Activated naive CD8-positive, alpha-beta T cell treated with anti-CD3 and anti-CD28 coated beads, Interleukin-2, amount 10 ng/mL, durations not matched to agents 7 days and 5 days (primary cell): ENCODE measurements at places on chromosomes 1 and 21.

DNA sequence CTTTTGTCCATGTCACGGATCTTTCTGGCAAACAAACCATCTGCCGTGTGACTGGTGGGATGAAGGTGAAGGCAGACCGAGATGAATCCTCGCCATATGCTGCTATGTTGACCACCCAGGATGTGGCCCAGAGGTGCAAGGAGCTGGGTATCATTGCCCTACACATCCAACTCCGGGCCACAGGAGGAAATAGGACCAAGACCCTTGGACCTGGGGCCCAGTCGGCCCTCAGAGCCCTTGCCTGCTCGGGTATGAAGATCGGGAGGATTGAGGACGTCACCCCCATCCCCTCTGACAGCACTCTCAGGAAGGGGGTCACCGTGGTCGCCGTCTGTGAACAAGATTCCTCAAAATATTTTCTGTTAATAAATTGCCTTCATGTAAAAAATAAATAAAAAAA, 35.9 kb upstream of the NBL1 start:
- DNase-seq, result no peak

GRCh38 chr1:117077267-117077666, 17.1 kb downstream of the TTF2 start:
- DNase-seq, result no peak

- peak; percentile 79 for DNase-seq
Measured at GRCh38 chr1:226110249-226111097, 48.0 kb downstream of the H3-3A start.

- DNase-seq, result no peak
Measured at GRCh38 chr21:35386491-35387079, 337.5 kb upstream of the RUNX1 start.

GRCh38 chr1:240093120-240093961, 1.7 kb downstream of the FMN2 start:
- DNase-seq, result peak; percentile 25

DNA sequence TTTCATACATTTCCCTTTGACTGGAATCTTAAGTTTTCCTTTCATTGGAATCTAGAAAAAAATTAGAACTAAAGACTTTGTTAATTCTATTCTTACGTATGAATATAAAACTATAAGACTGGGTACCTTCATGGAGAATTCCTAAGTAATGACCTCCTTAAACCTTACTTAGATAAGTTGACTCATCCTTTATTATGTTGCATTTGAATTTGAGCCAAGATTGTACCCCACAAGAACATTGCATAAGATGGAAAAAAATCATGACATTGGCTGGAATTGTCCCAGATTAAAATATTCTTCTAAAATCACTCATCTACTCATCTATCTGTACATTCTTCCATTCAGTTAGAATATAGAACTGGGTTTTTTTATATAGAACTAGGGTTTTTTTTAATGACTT, 137.4 kb downstream of the C1orf21 start:
- DNase-seq, result no peak

DNA sequence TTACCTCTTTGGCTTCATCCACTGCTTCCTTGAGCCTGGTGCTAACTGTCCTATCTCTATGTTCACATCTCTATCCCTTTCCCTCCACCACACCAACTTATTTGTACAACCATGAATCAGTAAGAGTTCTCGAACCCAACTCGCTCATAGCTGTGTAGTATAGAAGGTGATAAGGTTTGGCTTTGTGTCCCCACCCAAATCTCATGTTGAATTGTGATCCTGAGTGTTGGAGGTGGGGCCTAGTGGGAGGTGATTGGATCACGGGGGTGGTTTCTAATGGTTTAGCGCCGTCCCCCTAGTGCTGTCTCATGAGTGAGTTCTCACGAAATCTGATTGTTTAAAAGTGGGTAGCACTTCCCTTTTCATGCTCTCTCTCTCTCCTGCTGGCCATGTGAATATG, 235.6 kb upstream of the FMN2 start:
- no peak for DNase-seq

- DNase-seq, result no peak
Measured at GRCh38 chr1:115665319-115666096, 23.7 kb downstream of the VANGL1 start.

DNA sequence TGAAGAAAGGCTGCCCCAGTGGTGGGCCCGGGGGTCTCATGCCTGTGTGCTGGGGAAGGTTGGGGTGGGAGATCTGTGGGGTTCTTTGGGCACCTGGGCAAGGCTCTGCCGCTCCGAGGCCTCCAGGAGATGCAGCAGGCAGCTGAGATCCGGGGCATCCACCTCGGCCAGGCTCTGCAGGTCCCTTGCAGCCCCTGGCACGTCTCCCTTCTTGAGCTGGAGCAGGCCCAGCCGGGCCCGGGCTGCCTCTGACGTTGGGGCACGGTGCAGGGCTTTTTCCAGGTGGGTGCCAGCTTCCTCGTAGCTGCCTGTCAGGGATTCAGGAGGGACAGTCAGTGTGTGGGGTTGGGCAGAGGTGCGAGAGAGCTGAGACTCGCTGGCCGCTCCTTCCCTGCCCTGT, 11.4 kb upstream of the MMEL1 start:
- DNase-seq, result peak; percentile 31

DNA sequence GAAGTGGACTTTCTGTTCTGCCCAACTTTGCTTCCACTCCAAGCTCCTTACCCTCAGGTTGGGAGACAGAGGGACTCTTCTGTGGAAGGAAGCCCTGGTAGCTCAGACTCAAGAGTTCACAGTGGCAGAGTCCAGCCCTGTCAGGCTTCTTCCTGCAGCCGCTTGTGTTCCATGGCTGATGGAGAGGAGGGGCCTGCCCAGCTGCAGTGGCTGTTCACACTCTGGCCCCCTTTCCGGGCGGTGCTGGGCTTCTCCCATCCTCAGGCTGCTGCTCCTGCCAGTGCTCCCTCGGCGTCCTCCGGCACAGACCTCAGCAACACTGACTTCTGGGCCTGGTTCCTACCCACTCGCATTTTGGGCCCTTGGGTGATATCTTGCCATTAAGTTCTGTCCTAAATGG, 4.0 kb downstream of the KRTAP10-1 start:
- no peak for DNase-seq
